Stimulated activated CD4-positive, alpha-beta T cell treated with anti-CD3 and anti-CD28 coated beads, Interleukin-2, amount 100 ng/mL, for 4 hours (primary cell): ENCODE measurements at places on chromosomes 12 and 14.

DNA sequence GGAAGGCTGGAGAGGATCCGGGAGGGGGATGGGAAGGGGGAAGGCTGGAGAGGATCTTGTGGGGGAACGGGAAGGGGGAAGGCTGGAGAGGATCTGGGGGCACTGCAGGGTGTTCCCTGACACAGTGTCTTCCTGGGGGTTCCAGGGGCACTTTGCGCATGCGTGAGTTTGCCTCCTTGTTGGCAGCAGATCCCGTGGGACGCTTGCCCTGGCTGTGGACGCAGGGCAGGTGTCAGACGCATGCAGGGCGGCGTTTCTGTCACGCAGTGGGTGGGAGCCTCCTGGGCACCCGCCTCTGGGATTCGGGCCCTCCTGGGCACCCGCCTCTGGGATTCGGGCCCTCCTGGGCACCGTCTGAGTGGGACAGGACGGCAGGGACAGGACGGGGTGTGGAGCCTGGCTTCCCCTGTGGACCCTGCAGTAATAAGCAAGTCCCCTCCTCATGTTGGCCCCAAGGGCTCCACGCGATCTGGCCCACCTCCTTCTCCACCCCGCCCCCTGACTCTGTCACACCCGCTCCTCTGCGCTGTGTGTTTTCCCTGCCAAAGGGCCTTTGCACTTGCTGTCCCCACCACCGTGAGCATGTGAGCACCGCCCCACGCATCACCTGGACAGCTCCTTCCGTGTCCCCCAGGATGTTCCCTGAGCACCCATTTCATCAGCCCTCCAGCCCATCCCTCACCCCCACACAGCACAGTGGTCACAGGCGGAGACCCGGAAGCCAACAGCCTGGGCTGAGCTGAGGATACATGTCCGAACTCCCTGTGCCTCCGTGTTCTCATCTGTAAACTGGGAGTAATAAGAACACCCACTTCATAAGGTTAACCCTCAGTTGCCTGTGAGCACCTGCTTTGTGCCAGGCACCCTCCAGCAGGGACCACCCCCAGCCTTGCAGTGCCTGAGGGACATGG is 4.4 kb downstream of the MMP17 start:
- DNase-seq, result no peak

DNA sequence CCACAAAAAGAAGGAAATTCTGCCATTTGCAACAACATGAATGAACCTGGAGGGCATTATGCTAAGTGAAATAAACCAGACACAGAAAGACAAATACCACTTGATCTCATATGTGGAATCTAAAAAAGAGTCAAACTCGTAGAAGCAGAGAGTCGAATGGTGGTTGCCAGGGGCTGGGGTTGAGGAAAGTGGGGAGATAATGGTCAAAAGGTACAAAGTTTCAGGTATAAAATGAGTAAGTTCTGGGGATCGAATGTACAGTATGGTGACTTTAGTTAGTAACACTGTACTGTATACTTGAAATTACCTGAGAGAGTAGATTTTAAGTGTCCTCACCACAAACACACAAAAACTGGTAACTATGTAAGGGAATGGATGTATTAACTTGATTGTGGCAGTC is 129.4 kb downstream of the PPM1H start:
- no peak for DNase-seq

GRCh38 chr14:100524933-100525243 is 62.3 kb downstream of the BEGAIN start:
- DNase-seq, result no peak

DNA sequence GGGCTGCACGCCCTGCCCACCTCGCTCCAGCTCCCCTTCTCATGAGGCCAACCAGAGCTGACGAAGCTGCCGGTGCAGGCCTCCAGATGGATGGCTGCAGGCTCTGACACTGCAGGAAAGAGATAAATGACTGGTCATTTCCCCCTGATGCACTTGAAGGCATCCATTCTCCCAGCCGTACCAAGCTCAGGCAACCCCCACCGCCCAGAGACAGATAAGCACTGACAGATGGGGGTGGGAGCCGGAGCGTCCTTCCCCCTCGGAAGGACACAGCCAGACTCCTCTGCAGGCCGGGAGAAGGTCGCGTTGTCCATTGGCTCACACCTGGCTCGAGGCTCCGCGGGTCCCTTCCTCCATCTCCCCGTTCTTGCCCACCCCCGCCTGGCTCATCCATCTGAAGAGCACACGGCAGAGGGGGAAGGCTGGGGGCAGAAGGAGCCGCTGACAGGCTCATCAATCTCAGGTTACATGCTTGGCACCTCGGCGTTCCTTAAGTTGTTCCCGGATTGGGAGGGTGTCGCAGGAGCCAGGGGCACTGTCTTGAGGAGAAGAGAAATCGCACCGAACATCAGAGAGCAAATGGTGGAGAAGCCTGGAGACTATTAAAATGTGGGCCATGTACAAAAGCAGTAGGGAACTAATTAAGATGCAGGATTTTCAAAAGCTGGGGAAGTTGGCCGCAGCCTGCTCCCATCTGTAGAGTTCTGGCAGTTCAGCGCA is 151.6 kb downstream of the DPF3 start:
- no peak for DNase-seq

DNA sequence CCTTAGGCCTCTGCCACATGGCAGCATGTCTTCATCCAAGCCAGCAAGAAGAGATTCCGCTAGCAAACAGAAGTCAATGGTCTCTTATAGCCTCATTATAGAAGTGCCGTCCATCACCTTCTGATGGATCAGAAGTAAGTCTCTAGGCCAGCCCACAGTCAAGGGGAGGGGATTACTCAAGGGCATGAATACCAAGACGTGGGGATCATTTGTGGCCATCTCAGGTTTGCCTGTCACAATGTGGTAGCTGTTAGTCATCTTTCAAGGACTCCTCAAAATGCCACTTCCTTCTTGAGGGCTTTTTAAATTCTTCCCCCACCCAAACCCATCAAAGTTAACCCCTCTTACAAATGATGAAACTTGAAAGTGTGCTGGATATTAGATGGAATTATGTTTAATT is 8.1 kb upstream of the ADCY6 start:
- no peak for DNase-seq
